ENCODE measurements at places on chromosomes 1 and 21.
A peak's percentile ranks its signal among the peaks of the same experiment; 100 is the strongest.

DNA sequence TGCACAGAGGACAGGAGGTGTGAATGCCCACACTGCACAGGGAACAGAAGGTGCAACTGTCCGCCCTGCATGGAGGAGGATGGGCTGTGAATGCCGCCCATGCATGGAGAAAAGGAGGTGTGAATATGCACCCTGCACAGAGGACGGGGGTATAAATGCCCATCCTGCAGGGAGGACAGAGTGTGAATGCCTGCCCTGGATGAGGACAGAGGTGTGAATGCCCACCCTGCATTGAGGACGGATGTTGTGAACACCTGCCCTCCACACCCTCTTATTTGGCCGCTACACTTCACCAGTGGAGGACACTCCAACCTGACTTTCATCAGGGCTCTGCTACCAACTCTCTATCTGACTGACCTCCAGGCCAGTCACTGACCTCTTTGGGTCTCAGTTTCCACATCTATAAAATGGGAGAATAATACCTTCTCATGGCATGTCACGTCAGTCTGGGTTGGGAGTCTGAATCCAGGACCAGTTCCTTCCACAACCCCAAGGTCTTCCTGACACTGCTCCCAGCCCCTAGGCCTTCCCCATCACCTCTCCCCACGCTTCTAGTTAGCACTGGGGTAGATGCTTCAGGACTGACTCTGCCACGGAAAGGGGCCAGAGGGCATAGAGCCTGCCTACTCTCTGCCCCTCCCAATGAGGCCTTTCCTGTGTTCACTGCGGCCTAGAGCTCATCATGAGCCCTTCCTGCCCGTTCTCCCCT, 28.4 kb downstream of the ZBTB17 start:
- DNase-seq = no peak

GRCh38 chr1:184693011-184693410, 61.6 kb downstream of the EDEM3 start:
- DNase-seq = no peak

DNA sequence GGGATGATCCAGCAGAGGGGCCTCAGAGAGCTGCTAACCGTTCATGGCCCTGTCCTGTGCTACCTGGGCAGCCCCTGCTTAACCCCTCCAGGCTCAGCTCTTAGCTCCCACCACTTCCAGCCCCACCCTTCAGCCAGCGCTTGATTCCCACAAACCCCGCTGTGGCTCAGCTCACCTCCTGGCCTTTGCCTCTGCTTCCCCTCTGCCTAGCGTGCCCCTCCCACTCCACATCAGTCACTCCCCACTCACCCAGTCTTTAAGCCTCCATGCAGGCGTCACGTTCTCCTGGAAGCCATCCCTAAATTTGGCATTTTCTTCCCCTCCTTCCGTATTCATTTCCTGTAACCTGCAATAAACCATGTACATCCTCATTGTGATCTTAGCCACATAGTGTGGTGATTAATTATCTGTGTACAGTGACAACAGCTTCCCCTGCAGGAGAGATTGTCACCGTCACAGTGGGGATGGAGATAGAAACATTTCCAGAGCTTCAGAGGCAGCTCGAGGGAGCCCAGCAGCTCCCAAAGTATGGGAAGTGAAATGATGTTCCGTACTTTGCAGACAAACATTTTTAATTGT, 65.5 kb downstream of the EPHB2 start:
- DNase-seq = peak; percentile 79

- no peak for DNase-seq
Observed at GRCh38 chr1:85581802-85582686, 1.5 kb downstream of the CCN1 start.
